ENCODE measurements at places on chromosomes 12 and 14.

DNA sequence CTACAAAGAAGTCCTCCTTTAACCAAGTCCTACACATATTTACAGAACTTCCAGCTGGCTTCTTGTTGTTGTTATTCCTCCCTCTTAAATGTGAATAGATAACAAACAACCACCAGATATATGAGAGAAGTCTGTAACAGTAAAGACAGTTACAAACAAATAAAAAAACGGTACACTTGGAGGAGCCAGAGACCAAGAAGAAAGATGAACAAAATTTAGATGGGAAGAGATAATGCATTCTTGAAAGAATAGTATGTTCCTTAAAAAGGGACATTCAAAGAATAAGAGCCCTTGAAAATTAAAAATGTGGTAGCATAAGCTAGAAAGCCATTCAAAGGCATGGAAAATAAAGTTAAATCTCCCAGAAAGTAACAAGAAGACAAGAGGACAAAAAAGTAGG lies 25.9 kb downstream of the SLCO1A2 start:
- no peak for DNase-seq

DNA sequence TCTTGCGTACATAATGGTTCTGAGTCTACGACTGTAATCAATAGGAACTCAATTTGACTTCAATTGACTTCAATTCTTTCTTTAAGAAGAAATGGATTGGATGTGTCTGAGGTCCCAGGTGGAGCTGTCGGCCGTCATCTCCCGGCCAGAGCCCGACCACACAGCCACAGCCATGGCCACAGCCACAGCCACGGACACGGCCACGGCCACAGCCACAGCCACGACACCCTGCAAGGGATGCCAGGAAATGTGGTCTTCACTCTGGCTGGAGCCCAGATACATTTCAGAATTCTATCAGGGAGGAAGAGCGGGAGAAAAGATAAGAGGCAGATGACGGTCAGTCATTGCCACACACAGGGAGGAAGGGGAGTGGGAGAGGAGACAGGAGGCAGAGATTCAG lies 58.9 kb downstream of the GALNT9 start:
- DNase-seq = no peak

DNA sequence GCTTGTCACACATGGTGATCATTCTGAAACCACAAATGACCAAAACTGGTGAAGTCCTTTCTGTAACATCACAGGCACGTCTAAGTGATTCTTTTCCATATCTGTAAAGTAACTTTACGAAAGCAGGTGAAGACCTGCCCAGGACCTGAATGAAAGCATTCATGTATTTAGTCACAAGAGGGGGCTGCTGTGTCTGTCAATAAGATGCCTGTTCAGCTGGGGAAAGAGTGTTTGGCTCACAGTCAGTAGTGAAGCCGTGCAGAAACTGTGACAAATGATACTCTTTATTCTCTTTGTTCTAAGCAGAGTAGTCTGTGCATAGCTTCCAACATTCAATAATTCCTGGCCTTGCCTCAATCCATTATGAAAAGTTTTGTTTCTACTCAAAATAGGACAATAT lies 373.5 kb upstream of the OR4E1 start:
- DNase-seq = peak; percentile 36

- DNase-seq = peak; percentile 29
These were observed 3.9 kb downstream of the GZMH start for GRCh38 chr14:24605435-24606190.

DNA sequence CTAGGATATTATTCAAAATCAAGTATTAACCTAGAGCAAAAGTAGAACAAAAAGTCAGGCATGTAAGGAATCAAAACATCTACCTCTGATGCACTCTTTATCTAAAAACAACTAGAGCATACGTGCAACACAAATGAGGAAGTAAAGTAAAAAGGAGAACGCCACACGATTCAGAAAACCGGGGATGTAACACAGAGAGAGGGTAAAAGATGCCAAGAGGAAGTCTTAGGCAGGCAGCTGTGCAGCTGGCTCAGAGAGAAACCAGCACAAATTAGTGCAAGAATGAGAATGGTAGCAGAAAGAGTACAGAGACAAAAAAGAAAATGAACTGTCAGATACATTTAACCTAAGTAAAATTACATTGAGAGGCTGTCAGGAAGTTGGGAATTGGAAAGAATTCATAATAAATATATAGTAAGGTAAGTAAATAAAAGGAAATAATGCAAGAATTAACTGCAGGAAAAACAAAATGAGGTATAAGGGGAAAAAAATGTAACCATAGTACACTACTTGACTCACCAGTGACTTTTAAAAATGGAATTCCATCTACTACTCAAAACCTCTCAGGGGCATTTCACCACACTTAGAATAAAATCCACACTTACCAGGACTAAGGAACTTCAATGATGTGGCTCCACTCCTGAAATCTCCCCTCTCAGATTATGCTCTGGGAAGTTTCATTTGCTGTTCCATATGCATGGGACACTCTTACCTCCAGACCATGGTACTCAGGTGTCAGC lies 17.1 kb downstream of the BCAT1 start:
- DNase-seq = no peak

DNA sequence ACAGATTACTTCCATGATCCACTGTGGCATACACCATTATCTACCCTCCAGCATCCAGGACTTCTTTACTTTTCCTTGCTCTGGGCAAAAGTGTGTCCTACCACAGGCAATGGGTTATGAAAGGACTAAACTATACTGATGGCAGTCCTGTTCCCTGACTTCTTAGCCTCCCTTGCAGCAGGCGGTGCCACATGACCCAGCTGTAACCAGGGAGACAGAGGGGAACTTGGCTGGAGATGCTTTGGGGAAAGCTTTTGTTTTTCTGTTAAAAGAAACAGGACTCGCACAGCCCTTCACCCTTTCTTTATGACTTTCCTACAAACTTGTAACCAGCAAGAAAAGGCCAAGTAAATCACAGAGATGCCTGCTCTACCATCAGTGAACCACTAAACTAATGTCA lies 394.4 kb downstream of the PCNX1 start:
- no peak for DNase-seq

DNA sequence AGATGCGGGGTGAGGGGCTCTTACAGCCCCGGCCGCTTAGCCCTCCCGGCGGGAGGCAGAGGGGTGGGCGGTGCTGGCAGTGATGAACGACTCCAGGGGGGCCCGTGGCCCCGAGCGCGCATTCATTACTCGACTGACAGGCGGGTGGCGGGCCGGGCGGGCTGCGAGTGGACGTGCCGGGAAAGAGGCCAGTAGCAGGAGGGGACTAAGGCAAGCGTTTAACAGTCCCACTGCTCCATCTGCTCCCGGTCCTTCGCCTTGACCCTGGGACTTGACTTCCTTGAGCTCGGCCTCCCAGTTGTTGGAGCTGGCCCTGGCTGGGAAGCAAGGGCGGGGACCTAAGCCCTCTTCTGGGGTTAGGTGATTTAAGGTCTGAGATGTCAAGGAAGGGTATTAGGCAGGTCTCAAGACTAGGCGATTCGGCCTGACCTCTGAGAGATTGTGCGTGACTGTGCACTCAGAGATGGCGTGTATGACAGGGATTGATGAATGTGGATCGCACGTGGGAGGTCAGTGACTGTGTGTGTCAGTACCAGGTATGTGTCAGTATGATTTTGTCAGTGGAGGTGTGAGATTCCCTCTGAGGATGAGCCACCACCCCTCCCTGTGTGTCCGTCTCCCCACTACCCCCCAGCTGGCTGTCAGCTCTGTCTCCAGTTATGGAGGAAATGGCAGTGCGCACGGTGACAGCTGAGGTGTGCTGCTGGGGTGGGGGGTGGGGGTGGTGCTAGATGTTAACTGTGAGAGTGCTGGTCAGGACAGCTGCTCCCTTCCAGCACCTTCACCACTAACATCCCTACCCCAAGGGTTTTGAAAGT lies 3.6 kb upstream of the DNAJC22 start:
- peak; percentile 65 for DNase-seq

DNA sequence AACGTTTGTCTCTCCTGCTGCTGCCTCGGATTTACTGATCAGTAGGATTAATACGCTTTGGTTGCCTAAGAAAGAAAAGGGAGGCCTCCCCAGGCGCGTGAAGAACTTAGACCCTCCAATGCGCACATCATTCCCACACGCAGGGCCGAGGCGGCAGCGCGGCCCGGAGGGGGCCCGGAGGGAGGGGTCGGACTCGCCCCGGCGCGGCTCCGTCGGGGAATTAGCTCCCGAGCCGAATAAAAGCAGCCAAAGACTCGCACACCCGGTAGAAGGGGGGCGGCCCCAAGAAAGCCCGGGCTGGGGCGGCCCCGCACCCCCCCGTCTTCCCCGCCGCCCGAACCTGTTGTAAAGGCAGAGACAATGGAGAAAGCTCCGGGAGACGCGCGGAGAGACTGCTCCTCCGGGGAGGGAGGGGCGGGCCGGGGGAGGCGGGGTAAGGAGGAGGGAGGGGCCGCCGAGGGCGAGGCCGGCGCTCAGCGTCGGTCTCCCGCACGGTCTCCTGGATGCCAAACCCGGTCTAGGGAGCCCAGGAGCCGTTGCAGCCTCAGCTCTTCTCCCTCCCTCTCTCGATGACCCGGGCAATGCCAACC lies at the start of gene NELL2:
NELL2 (minus strand) TSS at position 362 of the 590 bp plus-strand sequence. CDS start 446 bp downstream, outside the sequence.
- DNase-seq = peak; percentile 35

DNA sequence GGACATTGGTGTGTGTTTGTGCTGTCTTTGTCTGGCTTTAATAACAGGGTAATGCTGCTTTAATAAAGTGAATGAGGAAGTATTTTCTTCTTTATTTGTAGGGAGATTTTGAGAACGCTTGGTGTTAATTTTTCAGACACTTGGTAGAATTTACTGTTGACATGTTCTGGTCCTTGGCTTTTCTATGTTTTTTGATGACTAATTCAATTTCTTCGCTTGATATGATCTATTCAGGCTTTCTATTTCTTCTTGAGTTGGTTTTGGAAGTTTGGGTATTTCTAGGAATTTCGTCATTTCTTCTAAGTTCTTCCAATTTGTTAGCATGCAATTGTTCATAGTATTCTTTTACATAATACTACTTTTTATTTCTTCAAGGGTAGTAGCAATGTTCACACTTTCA lies 167.8 kb downstream of the TTC6 start:
- no peak for DNase-seq

DNA sequence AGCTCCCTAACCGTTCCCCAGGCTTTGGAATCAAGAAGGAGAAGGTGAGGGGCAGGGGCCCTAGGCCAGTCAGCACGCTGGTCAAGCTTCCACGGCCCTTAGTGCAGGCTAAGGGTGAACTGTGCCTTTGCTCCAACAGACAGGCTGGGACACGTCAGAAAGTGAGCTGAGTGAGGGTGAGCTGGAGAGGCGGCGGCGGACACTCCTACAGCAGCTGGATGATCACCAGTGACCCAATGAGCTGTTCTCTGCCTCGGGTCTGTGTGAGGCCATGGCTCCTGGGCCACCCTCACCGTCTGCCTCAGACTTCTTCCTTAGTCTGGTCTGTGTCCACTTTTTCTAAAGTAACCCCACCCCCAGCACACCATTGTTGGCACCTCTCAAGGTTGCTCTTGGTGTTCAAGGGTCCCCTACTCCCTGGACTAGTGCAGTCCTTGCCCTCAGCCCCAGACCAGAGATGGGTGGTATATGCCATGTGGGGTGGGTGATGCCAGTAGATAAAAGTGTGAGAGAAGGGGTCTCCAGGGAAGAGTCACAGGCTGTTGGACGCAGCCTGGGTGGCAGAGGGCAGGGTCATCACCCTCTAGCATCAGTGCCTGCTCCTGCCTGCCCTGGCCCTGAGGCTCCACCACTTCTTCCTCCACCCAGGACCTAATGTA lies 20.7 kb downstream of the PRPF40B start:
- DNase-seq = no peak

DNA sequence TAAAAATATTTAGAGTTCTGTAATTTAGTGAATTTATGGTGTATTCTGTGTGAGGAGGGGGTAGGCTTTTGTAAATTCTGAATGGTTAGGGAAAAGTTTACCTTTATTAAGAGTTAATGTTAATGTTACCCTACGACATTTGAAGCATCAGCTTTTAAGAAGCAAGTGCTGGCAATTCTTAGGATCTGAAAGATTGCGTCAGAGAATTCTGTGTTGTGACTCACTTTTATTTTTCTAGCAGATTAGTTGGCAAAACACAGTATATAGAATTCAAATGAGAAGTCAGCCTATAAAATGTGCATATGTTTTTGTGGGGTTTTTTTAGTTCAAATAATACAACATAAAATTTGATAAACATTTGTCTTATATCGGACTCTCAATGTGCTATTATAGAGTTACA lies 97.6 kb downstream of the RAD52 start:
- no peak for DNase-seq

DNA sequence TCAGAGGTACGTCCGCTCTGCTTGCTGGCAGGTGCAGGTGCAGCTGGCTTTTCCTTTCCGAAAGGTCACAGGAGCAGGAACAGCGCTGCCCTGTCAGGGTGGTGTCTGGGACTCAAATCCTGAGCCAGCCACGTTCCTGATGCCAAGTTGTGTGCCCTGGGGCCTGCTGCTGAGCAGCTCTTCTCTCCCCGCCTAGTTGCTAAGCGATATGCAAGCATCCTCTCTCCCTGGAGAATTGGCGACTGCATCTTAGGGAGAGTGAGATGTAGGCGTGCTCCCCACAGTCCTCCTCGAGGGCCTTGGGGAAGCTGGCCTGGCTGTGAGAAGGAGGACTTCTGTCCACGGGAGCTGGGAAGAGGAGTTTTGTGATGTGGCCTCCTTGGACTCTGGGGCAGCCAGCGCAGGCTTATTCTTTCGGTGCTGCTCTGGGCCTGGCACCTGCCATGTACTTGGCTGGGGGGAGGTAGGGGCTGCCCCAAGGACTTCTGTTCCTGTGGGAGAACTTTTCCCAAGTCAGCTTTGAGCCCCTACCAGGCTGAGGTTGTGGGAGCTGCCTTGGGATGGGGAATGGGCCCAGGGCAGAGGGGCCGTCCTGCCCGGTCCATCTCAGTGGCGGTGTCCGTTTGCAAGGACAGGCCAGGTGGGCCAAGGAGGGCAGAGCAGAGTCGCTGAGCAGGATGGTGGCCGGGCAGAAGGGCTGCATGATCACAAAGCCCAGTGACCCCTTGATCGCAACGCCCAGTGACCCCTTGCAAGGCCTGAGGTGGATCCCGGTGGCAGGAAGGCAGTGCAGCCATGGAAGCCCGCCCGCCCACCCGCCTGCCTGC lies 183.5 kb downstream of the ADGRD1 start:
- no peak for DNase-seq

- no peak for DNase-seq
These were observed 336.3 kb downstream of the TMEM121 start for GRCh38 chr14:105862581-105863239.
